Mesothelial cell of epicardium (in vitro differentiated cells): ENCODE measurements at places on chromosomes 11 and 22. TPM values are rescaled to one million over a fixed set of nuclear protein-coding genes. Genes with fewer than 3 reads are reported as not detected.

The THY1 gene
- total RNA-seq = 121 to 127 TPM (median 121 TPM) in 3 replicates

The MAPK8IP2 gene
- 2.8 to 3.2 TPM (median 2.8 TPM) in 3 replicates for total RNA-seq

DNA sequence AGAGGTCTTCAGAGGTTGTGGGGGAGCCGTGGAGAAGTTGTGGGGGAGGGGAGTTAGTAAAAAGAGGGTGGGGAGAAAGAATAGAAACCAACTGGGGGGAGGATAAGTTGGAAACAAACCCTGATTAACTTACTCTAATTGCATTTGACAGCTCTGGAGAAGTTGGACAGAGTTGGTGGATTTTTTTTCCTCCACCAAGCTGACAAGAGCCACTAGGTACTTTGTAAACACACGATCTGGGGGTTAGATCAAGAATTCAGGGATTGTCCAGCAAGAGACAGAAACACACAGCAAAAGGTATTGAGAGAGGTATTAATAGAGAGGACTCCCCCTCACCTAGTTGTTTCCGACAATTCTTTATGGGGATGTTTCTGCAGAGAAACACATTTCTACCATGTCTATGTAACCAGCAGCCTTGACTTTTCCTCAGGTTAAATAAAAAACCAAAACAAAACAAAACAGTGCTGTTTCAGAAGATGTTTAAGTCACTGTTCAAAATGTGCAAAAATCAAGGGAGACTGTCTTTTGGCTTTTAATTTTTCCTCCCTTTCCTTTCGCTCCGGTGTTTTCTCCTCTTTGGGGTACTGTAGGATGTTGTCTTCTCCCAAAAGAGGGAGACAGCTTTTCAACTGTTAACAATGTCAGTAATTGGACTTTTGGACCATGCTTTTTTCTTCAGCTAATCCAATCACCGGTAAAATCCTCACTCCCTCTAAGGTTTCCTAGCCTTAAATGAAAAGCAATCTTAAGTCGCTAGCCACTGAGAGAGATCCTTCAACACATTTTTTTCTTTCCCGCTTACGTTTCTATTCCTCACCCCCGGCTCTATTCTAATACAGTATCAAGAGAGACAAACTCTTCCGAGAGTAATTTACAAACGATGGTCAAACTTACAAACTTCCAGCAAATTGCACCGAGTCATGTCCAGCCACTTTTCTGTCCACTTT, 708 bp downstream of the MAML2 start:
- peak overlapping the region; percentile 97 for H3K4me3 ChIP-seq
- peaks cover 49% of the 10 kb centered on the region for H3K4me1 ChIP-seq
- no peak for DNase-seq

The OR8D4 gene
- total RNA-seq = 0.07 to 0.20 TPM (median 0.11 TPM) in 3 replicates

- H3K4me3 ChIP-seq = no peak overlapping the region
- no peak for DNase-seq
- no peaks in the 10 kb centered on the region for H3K36me3 ChIP-seq
- no peak overlapping the region for H3K27ac ChIP-seq
- H3K4me1 ChIP-seq = peaks cover 15% of the 10 kb centered on the region
Observed at GRCh38 chr11:111441443-111441842, 62.4 kb upstream of the POU2AF1 start.

The NAALAD2 gene
- total RNA-seq = 33.6 to 39.7 TPM (median 39.5 TPM) in 3 replicates

DNA sequence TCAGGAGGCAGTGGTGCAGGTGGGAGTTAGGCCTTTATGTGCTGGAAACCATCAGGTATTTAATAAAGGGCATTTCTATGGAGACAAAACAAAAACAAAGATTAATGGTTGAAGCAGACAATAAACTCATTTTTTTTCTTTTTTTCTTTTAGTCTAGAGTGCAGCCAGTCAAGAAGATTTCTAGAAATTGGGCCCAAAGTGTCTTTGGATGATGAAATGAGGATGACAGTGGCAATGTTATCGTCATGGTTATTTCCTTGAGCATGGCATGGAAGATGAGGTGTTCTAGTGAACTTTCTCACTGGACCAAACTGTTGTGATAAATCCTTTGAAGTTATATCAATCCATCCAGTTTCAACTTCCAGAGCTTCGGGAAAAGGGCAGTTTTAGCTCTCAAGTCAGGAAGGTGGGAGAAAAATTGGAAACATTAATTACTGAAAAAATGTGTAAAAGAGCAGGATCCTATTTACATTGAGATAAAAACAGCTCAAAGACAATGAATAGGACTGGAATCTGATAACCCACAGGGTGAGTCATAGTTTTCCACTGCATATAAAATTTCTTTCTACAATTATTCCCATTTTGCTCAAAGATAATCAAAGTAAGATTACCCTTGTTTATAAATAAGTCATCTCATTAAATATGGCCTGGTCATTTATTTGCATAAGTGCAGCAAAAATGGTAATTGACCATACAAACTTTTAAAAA, 33.0 kb downstream of the PRR5L start:
- H3K36me3 ChIP-seq = no peaks in the 10 kb centered on the region
- no peak overlapping the region for H3K27ac ChIP-seq
- H3K4me1 ChIP-seq = peaks cover 4% of the 10 kb centered on the region
- no peak overlapping the region for H3K4me3 ChIP-seq
- no peaks in the 10 kb centered on the region for H3K27me3 ChIP-seq

DNA sequence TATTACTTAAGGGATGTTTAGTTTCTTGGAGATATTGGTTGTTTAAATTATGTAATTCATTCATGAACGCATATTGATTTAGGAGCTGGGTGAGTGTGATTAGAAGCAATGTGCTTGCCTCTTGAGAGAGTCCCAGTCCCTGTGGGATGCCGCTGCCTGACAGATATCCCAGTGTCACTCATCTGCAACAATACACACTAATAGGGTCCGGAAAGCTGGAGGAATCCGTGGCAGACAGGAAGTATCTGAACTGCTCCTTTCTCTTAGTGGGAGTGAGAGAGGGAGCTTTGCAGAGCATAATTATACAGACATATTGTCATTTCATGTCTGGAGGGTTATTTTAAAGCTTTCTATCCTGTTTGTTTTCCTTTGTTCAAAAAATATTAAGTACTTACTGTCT, 17.4 kb downstream of the AMOTL1 start:
- no peak for DNase-seq
- no peak overlapping the region for H3K4me3 ChIP-seq
- no peaks in the 10 kb centered on the region for H3K27me3 ChIP-seq
- peak overlapping the region; percentile 71 for H3K27ac ChIP-seq
- H3K36me3 ChIP-seq = no peaks in the 10 kb centered on the region

- H3K27me3 ChIP-seq = no peaks in the 10 kb centered on the region
- H3K4me1 ChIP-seq = peaks cover 16% of the 10 kb centered on the region
- H3K27ac ChIP-seq = no peak overlapping the region
- DNase-seq = no peak
- no peaks in the 10 kb centered on the region for H3K36me3 ChIP-seq
Observed at GRCh38 chr11:47668665-47669064, 26.3 kb upstream of the MTCH2 start.

The OR2AT4 gene
- not detected in 3 replicates for total RNA-seq
